ENCODE measurements at places on chromosomes 5 and 9. TPM values are rescaled to one million over a fixed set of nuclear protein-coding genes. Genes with fewer than 3 reads are reported as not detected.

The ANKRD34B gene
- total RNA-seq, result not detected

DNA sequence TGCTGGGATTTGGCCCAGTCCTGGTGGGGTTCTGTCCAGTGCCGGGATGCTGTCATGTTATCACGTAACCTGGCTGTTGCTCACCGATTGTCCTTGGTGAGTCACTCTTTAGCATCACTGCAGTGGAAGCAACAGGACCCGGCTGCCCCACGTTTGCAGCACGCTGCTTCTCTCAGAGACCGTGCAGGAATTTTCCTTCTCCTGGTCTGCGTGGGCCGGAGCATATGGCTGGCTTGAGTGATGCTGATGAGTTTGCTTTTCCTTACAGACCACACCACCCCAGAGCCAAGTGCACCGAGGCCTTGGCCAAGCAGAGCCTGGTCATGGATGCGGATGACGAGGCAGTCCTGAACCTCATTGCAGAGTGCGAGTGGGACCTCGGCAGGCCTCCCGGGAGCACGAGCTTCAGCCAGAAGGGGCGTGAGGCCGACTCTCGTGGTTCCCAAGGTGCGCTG lies 21.4 kb downstream of the CEP72 start:
- DNase-seq, result no peak

The HAPLN1 gene
- total RNA-seq, result not detected

- no peak for DNase-seq
Measured at GRCh38 chr9:7273575-7273974, 515.8 kb downstream of the KDM4C start.

The ANGPTL2 gene
- not detected for total RNA-seq

DNA sequence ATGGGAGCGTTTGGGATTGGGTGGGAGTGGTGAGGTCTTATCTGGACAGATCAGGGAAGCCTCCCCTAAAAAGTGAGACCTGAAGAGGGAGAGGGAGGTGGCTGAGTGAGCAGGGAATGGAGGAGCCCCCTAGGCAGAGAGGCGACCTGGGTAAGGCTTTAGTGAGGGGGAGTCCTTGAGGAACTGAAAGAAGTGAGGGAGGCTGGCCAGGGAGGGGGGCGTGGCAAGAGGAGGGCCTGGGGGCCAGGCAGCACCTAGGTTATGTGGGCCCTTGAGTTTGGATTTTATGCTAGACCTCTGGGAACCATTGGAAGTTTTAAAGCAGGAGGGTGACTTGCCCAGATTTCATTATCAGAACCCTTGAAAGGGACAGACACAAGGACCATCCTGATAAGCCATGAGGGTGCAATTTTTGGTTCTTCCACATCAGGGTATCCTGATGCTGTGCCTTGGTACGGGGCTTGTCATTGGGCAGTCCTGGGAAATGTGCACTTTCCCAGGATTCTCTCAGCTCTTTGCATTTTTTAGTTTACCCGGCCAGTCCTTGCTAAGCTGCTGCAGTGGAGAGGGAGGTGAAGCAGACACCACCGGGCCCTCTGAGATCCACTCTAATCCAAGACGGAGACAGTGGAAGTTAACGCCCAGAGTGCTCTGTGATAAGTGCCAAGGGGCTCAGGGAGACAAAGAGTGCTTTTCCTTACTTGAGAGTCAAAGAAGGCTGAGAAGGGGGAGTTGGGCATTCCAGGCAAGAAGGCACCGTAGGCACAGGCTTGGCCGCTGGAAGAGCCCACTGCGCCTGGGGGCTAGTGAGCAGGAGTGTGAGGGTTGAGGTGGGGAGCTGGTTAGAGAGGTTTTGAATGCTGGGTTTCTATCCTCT lies 16.1 kb downstream of the GSN start:
- no peak for DNase-seq

DNA sequence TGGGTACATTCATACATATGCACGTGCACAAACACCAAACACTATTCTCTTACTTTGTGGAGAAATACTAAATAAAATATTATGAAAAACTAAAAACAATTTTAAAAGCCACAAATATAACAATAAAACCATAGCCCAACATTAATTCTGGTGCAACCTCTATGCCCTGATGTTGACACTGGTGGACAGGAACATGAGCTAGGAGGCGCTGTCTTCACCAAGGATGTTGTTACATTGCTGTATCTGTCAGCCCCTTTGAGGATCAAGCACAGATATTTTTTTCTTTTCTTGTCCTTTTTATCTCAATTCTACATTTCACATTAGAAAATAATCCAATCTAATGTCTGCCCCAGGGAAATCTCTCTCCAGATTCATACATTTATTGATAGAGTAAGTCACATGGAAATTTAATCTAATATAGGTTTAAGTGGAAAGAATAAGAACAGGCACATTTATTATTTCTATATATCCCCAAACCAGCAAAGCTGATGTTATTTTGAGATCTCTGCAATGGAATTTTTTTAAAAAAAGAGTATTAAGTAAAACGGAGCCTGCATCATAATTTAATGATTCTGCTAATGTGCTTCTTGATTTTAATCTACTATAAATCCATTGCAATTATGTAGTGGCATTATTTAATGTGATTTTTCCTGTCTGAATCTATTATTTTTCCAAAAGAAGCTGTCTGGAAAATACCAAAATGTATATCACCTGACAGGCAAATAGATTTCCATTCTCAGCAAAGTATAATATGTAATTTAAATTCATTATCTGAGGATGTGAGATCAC lies 716.5 kb downstream of the MTRR start:
- no peak for DNase-seq

- DNase-seq, result no peak
Measured at GRCh38 chr5:119373449-119373858, 17.6 kb downstream of the TNFAIP8 start.

GRCh38 chr5:171592076-171592475 lies 172.6 kb downstream of the FGF18 start:
- DNase-seq, result no peak

DNA sequence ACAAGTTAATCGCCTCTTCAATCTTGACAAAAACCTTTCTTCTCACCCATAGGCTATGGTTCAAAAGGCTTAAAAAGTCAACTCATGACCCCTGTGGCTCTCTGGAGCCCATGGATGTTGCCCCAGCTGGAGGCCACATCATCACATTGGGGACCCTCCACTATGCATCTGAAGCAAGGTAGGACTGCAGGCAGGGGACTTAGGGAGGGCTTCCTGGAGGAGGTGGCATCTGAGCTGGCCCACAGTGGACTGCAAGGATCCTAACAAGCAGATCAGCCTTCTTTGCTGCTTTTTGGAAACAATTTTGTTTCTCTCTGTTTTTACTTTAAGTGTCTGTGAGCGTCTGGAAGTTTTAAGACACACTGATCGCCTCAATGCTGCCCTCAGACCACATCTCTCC lies 234.7 kb downstream of the HSPA4 start:
- no peak for DNase-seq

DNA sequence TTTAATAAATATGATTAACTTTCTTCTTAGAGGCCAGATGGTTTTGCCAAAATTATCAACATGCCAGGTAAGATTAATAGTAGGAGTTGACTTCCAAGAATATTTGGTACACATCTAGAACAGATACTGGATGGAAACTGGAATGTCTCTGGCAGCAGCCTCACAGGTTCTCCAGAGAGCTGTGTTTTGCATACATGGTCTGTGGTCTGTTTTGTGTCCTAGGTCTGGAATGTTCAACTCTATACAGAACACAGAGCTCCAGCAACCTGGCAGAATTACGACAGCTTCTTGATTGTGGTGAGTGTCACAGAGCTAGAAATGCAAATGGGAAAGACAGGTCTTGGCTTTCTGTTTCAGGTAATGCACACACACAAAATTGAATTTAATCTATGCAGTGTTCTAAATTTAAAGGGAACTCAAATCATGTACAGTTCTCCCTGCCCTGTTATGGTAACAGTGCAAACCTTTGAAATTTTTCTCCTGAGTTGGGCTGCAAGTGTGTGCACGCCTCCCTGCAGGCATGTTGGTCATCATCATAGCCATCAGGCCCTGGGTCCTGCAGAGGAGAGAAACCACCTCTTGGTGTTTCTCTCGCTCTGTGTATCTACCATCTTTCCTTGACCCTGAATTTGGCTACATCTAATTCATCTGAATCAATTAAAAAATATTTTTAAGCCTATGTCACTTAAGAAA lies 58.3 kb downstream of the PIK3R1 start:
- DNase-seq, result no peak

The MOB3B gene
- total RNA-seq, result 1.3 TPM

The HBEGF gene
- total RNA-seq, result 5.7 TPM

DNA sequence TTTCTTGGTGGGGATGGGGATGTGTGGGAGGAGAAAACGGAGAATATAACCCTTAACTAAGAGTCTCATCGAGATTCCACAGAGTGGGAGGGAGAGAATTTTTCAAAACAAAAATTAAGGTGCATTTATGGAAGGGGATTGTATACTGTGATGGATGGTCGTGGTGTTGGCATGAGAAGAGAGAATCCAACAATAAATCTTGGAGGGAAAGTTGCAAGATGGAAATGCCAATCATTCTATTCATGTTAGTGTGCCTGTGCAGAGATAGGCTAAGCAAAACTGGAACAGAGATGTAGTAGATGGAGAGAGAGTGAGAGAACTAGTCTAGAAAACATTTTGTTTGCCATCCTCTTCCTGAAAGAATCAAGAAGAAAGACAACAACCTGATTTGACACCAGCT lies 613.1 kb downstream of the EBF1 start:
- DNase-seq, result no peak

- DNase-seq, result no peak
Measured at GRCh38 chr9:137456061-137456863, 2.9 kb downstream of the NSMF start.

- DNase-seq, result no peak
Measured at GRCh38 chr5:91177085-91177484, 206.0 kb downstream of the ARRDC3 start.

The IL3 gene
- total RNA-seq, result 0.20 TPM

- no peak for DNase-seq
Measured at GRCh38 chr9:23677446-23677845, 148.6 kb downstream of the ELAVL2 start.

- DNase-seq, result no peak
Measured at GRCh38 chr5:80109646-80110478, 74.7 kb downstream of the THBS4 start.

GRCh38 chr5:179762079-179762780 lies 29.6 kb downstream of the MAML1 start:
- no peak for DNase-seq

DNA sequence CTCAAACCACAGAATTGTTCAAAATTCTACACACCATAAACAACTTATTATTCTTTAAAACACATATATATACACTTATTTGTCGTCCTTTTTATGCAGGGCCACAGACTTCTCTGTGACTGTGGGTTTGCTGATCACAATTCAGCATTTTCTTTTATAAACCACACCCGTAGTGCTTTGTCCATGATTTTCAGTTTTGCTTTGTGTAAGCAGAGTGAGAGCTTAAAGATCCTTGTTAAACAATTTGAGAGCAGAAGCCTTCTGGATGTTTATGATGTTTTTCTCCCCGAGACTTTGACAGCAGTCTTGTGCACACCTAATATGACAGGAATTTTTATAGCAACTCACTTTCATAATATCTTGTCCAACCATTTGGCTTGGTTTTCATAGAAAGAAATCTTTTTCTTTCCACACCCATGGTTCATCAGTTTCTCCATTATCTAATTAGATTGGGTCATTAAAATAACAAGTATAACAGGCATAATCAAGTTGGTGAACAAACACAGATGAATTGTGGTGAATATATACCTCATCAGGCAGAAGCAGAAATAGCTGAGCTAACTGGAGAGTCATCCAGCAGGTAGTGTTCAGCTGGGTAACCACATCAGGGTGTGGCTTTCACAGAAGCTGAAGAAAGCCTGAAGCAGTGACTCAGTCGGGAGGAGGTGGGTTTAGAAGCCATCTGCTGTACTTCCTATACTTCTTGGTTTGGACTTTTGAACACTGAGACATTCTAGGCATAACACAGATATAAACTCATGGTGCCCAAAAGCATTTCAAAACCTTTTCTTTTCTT lies 232.8 kb downstream of the DOCK8 start:
- peak; percentile 45 for DNase-seq

- no peak for DNase-seq
Measured at GRCh38 chr5:147686421-147686820, 96.1 kb downstream of the JAKMIP2 start.

- no peak for DNase-seq
Measured at GRCh38 chr5:108420158-108420557, 38.3 kb upstream of the FBXL17 start.

- no peak for DNase-seq
Measured at GRCh38 chr9:76453785-76454184, 5.2 kb upstream of the GCNT1 start.

- DNase-seq, result no peak
Measured at GRCh38 chr5:105907016-105907415, 1763.7 kb downstream of the EFNA5 start.

DNA sequence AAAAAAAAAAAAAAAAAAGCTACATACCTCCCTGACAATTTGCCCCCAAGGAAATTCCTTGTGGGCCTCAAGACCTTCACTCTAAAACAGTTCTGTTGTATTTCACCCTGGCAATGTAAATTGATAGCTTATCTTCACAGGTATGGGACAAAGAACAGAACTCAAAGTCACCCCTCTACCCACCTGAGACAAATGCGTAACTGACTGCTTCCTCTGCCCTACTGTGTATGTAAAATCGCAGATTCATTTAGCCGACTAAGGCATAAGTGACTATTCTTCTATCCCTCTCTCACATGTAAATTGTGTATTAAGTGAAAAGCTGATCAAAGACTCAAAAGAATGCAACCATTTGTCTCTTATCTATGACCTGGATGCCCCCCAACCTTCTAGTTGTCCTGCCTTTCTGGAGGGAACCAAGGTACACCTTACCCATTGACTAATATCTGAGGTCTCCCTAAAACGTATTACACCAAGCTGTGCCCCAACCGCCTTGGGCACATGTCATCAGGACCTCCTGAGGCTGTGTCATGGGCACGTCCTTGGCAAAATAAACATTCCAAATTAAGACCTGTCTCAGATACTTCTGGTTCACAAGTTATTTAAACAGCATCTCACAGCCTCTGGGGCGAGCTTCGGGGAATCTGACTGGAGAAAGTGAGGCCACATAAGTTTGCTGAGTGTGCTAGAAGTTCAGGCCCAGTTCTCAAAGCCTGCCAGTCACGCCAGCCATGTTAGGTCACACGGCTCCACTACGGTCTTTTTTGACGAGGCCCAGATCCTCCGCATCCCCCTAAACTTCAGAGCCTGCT lies 954 bp downstream of the TBCA start:
- no peak for DNase-seq

DNA sequence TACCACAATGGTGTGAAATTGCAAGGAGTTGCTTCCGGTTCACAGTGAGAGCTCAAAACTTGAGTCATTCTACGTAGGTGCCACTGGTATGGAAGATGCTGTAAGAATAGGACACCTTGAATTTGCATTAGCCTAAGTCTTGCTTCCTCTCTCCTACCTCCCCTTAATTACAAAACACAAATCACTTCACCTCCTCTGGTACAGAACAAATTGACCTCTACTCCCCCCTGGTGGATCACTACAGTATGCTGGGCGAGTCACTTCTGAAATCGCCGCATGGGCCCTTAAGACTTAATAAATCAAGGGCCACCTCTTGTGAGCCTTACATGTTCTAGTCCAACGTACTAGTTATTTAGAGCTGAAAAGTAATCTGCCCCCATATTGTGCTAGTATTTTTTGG lies 145.3 kb upstream of the SMARCA2 start:
- DNase-seq, result peak; percentile 28

DNA sequence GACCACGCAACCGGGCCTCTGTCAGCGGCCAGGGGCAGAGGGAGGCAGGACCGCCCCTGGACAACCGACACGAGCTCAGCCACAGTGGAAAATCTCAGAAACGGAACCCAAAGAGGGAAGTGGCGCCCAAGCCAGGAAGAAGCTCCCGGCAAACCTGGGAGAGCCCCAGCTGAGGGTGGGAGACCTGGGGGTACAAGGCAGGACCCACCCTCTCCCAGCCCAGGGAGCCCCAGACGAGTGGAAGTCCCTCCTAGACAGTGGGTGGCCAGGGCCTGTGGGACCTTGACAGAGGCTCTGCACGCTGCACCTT lies 3.0 kb downstream of the SLC12A7 start:
- no peak for DNase-seq

The TPPP gene
- not detected for total RNA-seq
